Stimulated activated CD4-positive, alpha-beta T cell treated with anti-CD3 and anti-CD28 coated beads, Interleukin-4, amount 100 ng/mL, for 1 hour (primary cell): ENCODE measurements at places on chromosomes 1 and 21.

GRCh38 chr1:114756009-114756892 lies 1.5 kb downstream of the CSDE1 start:
- no peak for DNase-seq

GRCh38 chr1:86137436-86137835 lies 19.1 kb downstream of the COL24A1 start:
- DNase-seq = no peak

GRCh38 chr21:35203093-35203977 lies 154.2 kb upstream of the RUNX1 start:
- no peak for DNase-seq

- DNase-seq = no peak
These were observed 90.8 kb downstream of the SMYD3 start for GRCh38 chr1:246416261-246416660.

DNA sequence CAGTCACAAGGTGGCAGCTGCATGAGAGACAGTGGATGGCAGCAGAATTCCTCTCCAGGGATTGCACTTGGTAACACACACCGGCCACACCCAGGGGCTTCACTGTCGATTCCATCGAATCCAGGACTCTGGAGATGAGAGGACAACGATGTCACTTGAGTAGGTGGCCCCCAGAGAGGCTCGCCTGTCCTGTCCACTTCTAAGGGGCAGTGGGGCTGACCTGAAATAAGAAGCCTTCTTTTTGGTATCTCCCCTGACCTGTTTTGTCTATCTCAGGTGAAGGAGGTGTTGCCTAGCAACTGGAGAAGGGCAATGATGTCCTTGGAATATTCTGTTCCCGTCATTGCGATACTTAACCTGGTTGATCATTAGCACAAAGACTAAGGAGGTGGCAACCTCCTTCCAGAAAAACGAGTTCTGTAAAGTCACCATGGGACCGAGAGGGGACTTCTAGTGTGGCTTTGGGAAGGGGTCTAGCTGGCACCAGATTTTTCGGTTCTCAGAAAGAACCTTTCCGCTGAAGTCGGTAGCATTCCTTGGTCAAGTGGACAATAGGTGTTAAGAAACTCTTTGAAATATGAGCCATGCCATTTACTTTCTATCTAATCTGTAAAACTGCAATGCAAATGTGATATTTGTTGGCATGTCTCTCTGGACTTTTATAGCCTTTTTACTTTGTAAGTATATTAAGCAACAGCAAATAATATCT lies 85.2 kb upstream of the TMPRSS2 start:
- DNase-seq = no peak

- DNase-seq = no peak
These were observed 14.6 kb upstream of the MPZL1 start for GRCh38 chr1:167706931-167707877.

- DNase-seq = no peak
These were observed 448.3 kb upstream of the PROX1 start for GRCh38 chr1:213539464-213539863.

- DNase-seq = no peak
These were observed 54.1 kb upstream of the POFUT2 start for GRCh38 chr21:45341779-45342178.

GRCh38 chr1:68340951-68341350 lies 108.6 kb upstream of the WLS start:
- DNase-seq = no peak
